ENCODE measurements at places on chromosomes 13 and 19. TPM values are rescaled to one million over a fixed set of nuclear protein-coding genes. Genes with fewer than 3 reads are reported as not detected.

KLF1 gene
- total RNA-seq = not detected

DNA sequence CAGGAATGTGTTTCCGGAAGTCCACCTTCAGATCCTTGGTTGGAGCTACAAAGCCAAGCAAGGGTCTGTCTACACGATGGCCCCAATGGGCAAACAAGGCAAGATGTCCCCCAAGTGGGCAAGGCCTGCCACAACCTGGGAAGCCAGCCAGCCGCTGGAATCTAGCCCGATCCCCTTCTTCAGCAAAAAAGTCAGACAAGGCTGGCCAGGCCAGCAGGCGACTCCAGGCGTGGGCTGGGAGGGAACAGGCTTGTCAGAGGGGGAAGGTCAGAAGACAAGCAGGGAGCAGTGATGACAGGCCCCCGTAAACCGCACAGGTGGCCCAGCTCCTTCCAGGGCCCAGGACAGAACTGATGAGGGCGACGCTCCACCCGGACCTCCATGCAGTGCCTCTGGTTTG is 69.7 kb upstream of the WASF3 start:
- no peak for DNase-seq

- DNase-seq = peak; percentile 100
Observed at GRCh38 chr19:49363268-49364082, at the start of gene DKKL1. Gene DKKL1 (plus strand): TSS chr19:49363877. CDS start chr19:49363999, 122 bp downstream.

DNA sequence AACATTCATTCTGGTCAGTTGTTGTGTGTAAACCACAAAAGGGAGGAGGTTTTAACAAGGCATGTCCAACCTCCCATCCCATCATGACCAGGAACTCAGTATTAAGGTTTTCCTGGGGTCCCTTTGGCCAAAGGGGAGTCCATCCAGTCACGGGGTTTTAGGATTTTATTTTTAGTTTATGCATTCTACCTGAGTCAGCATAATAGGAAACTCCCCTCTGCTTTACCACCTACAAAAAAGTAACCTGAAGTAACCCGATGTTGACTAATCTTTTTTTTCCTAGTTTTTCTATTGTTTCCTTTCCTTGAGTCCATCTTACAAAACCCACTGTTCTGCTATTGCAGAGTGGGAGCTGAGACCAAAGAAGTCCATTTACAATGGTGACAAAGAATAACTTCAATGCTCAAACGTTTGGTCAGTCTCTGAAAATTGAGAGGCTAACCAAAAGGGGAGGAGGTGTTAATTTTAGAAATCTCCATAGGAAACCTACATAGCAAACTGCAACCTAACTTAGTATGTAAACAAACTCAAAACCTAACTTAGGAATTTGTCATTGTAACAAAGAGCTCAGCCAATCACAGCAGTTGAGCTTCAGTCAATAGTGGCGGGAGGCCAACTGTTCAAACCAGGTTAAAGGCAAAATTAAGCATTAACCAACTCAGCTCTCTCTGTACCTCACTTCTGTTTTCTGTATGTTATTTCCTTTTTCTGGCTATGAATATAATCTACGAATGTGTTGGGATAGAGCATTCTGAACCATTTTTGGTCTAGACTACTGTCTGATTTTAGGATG is 1954.1 kb downstream of the PCDH9 start:
- DNase-seq = no peak

DNA sequence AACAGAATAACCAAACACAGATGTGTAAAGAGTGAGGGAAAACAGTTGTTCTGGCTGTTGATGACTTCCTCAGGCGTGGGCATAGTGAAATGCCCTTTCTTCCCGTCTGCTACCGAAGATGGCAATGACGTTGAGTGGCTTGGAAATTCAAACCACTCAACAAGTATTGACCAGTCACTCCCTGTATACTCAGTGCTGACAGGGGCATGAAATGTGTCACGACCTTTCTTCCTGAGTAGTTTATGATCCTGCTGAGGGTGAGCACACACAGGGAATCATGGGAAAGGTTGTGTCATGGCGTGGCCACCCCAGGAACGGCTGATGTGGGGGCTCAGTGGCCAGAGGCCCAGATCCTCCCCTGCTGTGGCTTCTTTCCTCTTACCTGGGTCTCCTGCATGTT is 87.8 kb upstream of the C1QTNF9B start:
- DNase-seq = no peak

DNA sequence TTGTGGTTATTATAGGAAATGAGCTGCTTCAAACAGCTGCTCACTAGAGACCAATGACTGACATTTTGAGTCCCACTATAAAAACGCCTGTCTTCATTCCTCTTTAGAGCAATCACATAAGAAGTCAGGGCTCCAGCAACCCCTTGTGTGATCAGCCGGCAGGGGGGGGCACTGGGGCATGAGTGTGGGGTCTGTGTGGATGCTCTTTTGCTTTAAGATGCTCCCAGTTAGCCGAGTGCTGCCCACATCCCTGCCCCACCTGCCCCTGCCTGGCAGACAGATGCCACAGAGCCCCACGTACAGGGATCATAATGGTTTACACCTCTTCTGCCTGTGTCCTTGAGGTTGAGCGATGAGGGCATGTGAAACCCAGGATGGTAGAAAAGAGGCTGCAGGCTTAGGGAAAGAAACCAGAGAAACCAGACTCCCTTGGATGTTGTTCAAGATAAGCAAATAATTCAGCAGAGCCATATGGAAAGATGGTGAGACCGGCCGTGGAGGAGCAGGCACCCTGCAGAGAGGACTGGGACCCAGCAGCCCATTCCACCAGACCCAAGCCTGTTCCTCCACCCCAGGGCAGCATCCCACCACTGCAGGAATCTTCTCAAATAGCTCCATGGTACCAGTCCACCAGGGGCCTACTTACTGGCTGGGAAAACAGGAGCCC is 55.4 kb downstream of the CHST8 start:
- DNase-seq = no peak

DNA sequence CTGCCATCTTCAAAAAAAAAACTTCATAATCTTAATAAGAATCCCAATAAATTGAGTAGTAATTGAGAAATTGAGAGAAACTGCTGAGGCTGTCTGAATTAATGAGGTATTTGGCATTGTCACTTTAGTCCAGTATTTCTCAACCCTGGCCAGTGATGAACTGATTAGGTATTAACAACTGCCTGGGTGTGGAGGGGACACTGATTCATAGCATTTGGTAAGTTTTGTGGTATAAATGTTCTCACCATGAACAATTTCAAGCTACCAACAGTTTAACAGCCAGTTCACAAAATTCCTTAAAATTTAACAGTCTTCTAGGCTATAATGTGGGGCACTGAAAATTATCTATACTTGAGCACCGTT is 18.3 kb downstream of the GPC6 start:
- no peak for DNase-seq

DNA sequence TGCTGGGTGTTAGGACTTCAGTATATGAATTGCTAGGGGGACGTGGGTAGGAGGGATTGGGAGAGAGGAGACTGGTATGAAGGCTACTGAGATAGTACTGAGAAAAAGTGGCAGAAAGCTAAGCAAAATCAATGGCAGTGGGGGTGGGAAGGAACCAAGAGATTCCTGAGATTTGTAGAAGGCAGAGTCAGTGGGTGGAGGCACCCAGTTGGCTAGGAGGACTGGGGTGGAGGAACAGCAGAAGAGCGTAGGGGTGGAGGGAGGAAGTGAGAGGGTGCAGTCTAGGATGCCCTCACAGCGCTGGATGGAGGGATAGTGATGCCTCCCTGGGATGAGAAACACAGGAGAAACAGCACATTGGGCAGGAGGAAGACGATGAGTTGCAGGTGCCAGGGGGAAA is 5.6 kb upstream of the MEDAG start:
- no peak for DNase-seq

DNA sequence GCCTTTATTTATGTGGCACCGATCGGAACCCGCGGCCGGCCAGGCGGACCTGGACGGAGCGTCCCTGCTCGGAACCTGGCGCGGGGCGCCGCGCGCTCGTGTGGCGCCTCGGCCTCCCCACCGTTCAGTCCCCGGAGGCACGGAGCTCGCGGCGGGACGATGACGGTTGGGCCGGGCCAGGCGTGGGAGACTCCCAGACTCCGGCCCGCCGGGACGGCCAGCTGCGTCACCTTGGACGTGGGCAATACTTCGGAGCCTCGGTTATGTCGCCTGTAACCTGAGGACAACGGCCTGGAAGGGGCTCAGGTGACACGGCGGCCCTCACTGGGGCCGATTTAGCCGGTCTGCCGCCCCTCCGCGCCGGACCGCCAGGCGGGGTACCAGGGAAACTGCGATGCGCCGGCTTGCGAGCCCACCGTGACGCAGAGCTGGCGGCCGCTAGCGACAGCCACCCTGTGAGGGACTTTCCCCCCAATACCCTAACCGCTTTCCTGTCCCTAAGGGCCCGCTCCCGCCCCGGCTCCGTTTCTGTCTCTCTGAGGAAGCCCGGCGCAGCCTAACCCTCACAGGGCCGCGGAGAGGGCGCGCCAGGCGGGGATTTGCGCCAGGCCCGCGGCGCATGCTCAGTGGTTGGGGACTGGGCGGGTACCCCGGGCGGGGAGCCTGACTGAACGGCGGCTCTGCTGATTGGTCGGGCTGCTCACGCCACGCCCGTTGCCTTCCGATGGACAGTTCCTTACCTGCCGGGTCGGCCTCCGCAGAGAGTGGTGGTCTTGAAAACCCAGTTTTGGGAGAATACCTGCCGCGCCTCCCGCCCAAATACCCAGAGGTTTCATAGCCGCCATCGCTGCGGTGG is 109.5 kb upstream of the DOCK9 start:
- DNase-seq = peak; percentile 84

DNA sequence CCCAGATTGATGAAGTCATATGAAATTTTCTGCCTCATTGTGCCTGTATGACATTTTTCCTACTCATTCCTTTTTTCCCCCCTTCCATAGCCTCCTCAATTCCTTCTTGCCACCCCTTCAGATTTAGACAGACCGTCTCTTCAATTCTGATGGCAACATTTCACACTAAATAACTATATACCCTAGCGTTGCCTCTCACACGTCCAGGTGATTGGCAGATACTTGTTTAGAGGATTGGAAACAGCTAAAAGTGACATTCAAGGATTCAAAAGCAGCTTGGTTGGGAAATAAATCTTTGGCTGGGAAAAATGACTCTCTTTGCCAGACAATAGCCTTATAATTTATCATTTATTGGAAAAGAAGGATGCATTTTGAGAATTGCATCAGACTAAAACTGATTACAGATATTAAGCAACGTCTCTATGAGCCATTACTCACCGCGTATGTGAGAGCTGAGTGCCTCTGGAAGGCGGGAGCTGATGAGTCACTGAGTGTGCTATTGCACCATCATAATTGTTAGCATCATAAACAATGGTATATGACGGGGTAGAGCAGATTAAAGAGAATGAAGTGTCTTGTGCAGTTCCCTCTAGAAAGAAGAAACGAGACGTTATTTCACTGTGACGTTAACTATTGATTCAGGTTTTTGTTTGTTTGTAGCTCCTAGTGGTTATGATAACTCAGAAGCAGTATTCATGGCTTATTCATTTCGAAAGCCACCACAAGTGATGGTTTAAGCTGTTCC is 61.1 kb upstream of the FAM216B start:
- DNase-seq = peak; percentile 90

CCL25 gene
- total RNA-seq = not detected

DNA sequence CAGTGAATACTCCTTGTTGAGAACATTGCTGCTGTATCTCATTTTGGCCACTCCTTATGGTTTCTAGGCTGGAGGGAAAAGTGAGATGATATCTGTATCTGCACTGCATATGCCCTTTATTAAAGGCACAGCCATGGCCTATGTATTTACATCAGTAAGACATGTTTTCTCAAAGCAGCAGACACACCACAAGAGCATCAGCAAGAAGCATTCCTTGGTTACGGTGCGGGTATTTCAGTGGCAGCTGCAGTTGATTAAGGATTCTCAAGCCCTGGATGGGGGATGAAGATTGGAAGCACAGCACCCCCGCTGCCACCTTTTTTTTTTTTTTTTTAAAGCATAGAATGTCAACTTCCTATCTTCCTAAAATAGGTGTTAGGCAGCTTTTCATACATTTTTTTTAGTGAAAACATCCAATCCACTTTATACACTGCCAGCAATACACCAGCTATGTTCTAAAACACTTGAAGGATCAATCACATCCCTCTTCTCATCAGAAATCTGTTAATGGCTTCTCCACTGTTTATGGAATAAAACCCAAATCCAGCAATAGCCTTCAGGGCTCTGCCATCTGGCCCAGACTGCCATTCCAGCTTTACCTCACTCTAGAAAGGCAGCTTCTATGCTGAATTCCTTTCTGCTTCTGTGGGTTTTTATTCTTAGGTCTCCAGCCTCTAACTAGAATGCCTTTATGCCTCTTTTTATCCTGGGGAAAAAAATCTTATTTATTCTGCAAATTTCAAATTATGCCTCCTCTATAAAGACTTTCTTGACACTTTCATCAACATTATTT is 331.0 kb downstream of the DNAJC15 start:
- no peak for DNase-seq

CILP2 gene
- total RNA-seq = 2.0 TPM

- peak; percentile 6 for DNase-seq
Observed at GRCh38 chr13:98103531-98103930, 39.4 kb upstream of the FARP1 start.

GRCh38 chr13:89221557-89222158 is 1550.5 kb downstream of the SLITRK5 start:
- DNase-seq = no peak

ZNF878 gene
- total RNA-seq = 1.9 TPM

DNA sequence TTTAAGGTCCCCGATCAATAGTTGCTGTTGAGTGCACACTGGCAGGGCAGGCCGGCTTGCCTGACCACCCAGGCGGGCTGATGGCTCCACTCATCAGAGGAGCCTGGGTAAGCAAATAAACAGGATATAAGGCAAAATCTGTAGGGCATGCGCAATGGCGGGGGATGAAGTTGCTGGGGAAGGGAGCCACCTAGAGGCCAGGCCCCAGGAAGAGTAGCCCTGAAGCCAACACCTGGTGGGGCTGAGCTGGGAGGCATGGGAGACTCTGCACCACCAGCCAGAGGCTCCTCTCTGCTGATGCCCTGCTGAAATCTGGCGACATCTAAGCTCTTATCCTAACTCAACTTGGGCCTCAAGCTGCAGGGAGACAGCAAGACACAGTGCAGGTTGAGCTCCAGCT is 324.3 kb downstream of the ZNF536 start:
- DNase-seq = no peak

KL gene
- total RNA-seq = not detected

CNMD gene
- not detected for total RNA-seq

C1QTNF9B gene
- 0.23 TPM for total RNA-seq

DNA sequence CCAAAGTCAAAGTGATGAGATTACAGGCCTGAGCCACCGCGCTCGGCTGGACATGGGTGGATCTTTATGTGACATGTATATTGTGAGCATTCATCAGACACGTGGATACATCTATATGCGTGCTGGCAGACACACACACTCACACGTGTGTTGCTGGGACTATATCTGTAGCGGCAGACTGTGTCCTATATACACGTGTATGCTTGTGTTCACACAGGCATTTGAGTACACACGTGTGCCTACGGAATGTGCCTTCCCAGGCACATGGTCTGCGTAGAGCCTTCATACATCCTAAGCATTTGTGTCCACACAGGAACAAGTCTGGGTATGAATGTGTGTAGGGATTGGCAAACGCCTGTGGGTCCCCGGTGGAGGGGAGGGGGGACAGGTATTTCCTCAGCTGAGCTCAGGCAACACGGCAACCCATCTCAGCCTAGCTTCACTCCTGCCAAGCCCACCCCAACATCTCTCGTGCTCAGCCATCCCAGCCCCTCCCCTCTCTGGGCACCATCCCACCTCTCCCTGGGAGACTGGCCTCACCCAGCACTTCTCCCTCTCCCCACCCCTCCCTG is 2.6 kb downstream of the UNC13A start:
- DNase-seq = no peak

Measured in PC-3 (cell line).